ENCODE measurements at places on chromosomes 1 and 21.

DNA sequence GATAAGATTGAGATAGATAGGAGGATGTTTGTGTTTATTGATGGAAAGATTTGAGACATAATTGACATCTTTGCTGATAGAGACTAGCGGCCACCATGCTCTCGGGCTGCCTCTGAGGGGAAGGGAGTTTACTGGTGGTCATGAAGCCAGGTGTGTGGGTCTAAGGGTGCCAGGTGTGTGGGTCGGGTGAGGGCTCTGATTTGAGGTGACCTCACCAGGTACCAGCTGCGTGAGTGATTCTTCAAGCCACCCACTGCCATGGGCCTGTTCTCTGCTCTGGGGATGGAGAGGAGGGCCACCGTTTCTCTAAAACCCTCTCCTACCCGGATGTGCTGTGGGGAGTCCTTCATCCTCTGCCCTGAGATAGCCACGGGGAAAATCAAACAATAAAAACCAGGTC, 3.2 kb downstream of the UBASH3A start:
- DNase-seq, result no peak

DNA sequence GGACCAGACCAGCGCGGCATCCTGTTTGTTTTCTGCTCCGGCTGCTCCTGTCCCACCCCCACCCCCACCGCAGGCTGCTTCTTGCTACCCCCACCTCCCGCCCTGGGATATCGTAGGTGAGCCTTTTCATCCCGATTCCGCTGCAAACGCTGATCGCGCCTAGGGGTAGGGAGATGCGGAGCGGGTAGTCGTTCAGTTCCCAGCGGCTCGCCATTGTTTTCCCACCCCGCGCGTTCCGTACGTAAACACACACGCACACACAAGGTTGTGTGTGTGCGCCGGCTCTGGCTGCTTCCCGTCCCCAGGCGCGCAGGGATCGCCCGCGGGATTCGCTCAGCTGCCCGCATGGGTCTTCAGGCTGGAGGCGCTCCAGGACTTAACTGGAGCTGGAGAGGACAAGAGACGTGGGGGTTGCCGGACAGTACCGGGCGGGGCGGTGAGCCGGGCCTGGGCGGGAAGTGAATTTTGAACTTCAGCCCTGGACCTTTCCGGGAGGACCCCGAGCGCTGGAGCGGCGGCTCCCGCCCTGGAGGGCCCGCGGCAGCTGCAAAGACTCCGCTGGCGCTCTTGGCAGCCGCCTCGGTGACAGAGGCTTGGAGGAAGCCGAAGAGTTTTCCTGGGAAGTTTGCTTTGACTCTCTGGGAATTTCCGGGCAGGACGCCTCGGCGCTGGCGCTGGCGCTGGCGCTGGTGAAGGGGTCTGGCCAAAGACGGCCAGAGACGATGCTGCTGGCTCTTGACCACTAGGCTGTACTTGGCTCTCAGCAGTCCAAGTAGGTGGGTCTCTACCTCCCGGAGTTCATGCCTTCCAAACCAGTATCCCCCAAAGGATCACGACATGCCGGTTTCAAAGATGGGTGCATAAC, 1.6 kb downstream of the SOX13 start:
- DNase-seq, result no peak

DNA sequence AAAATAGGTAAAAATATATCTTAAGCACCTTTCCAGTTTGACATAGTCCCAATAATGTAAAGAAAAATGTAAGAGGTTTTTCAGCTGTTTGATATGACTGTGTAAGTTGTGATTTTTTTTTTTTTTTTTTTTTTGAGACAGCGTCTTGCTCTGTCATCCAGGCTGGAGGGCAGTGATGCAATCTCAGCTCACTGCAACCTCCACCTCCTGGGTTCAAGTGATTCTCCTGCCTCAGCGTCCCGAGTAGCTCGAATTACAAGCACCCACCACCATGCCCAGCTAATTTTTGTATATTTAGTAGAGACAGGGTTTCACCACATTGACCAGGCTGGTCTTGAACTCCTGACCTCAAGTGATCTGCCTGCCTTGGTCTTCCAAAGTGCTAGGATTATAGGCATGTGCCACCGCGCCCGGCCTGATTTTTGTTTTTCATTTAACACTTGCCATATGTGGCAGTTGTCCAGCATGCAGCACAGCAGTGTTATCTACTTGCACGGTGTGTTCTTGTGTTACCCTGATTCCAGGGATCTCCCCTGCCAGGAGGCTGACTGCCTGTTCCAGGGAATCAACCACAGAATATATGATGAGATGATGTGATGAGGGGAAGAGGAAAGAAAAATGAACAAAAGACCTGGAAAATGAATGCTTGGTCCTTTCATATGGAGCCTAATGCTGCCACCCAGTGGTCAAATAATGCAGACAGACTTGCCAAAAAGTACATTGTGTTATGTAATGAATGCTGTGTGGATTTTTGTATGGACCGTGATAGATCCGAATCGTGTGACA, 79.0 kb downstream of the RAVER2 start:
- peak; percentile 14 for DNase-seq

- no peak for DNase-seq
Measured at GRCh38 chr1:216830424-216831210, 107.4 kb upstream of the ESRRG start.

DNA sequence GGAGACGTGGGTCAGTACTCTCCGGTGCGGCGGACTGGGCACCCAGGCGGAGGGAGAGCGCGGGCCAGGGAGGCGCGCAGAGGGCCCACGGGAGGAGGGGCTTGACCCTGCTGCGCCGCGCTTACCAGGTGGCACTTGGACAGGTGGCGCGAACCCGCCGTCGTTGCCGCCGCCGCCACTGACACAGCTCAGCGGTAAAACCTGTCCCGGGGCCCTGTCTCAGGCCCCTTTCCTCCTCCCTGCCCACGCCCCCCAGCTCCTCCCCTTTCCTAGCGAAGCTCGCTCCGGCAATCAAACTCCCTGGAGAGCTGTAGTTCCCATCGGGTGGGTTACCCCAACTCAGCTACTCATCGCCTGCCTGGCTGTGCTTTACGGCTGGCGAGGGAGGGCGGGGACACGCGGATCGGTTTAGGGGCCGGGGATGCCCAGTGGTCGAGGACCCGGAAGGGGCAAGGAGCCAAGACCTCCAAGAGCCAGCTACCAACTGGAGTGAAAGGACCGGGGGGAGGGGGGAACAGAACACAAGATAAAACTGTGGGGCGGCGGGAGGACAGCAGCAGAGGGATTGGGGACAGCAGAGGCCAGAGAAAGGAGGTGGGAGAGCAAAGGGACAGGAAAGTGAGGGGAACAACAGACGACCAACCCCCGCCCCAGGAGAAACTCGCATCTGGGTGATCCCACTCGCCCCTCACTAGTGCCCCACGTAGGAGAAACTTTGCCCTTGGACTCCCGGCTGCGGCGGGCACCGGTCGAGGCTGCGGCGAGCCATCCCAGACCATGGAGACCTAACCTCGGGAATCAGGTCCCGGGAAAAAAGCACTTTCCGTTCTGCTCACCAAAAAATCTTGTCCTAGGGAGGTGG, 2.9 kb downstream of the GFI1 start:
- DNase-seq, result no peak

GRCh38 chr1:12056331-12056841, 6.7 kb upstream of the TNFRSF8 start:
- DNase-seq, result no peak

DNA sequence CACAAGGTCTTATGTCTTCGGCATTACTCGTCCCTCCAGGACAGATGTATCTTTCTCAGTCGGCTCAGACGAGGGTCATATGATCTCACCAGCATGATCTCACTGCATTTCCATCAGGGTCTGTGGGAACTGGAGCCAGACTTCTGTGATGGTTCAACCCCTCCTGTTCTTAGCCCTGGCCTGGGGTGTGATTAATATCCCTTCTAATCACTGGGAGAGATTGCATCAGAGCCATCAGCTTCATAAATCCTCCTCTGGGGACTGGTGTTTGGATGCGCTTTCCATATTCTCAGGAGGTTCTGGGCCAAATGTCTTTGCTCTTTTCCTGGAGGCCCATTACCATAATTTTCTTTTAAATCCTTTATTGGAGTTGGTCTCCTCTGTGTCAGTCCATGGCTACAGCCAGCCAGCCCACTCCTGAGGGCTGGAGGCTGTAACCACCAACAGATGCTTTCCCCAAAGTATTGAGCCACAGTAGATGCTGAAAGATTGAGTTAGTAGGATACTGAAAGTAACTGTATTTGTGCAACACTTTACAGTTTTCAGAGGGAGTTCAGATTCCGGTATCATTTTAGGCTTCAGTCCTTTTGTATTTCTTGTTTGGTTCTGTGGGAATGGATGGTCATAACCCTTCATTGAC, 20.0 kb downstream of the CACNA1E start:
- no peak for DNase-seq

GRCh38 chr1:160755911-160756848, 17.1 kb downstream of the SLAMF7 start:
- DNase-seq, result no peak

- no peak for DNase-seq
Measured at GRCh38 chr1:227729881-227730629, 5.0 kb downstream of the JMJD4 start.

DNA sequence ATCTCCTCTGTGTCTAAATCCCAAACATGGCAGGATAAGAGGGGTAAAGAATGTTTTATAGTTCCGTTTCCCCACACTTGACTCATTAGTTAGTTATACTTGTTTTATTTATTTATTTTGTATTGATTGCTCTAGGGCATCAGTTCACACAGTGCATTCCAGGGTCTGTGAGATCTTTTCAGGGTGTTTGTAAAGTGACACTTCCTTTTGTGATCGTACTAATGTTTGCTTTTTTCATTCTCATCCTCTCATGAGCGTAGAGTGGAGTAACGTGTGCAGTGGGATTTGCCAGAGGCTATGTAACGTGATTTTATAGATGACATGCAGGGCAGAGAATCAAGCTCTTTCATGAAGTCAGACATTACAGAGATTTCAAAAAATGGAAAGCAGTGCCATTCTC, 103.2 kb downstream of the SCCPDH start:
- no peak for DNase-seq

DNA sequence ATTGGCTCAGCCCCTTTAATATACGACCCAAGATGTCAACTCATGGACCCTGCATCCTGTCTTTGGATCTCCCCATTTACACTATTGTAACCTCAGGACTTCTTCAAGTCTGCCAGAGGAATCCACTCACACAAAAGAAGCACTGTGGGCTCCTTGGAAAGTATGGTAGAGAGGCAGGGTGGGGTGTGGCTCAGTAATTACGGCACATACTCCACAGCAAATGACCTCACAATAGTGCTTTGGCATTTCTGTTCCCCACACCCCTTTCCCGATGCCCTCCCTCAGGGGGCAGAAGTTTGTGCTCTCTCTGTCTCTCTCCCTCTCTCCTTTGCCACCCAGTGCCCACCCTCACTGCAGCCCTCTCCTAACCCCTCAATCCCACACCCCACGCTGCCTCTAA, 27.8 kb upstream of the IFNAR2 start:
- no peak for DNase-seq

- no peak for DNase-seq
Measured at GRCh38 chr1:9822897-9823692, 670 bp downstream of the CLSTN1 start.

DNA sequence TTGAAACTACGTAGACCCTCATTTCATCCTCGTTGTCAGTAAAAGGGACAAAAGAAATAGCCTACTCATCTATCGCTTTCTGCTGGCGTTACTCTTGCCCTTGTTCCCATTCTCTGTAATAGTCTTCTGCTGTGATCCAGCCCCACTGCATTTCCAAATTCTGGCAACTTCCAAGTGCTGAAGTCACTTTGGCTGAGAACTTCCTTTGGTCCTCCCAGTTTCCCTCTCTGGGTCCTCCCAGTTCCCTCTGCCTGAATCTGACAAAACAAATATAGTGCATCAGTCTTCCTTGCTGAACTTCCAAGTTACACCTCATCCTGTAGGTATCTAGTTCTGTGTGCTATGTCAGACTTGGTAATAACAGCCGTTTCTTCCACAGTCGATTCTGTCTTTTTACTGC, 47.0 kb upstream of the PLA2G4A start:
- DNase-seq, result no peak

DNA sequence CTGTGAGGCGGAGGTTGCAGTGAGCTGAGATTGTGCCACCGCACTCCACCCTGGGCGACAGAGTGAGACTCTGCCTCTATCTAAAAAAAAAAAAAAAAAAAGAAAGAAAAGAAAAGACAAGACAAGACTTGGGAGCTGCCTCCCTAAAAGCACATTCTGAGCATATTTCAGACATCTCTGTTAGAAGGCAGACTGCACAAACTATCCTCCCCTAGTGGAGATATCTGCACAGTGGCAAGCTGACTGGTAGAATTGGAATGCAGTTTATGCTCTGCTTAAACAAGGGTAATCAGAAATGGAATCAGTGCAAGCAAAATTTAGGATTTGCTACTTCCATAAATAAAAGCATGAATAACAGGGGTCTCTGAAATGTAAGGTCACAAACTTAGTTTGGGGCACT, 31.8 kb downstream of the GNG4 start:
- no peak for DNase-seq

- DNase-seq, result no peak
Measured at GRCh38 chr21:35171385-35171784, 122.3 kb upstream of the RUNX1 start.

DNA sequence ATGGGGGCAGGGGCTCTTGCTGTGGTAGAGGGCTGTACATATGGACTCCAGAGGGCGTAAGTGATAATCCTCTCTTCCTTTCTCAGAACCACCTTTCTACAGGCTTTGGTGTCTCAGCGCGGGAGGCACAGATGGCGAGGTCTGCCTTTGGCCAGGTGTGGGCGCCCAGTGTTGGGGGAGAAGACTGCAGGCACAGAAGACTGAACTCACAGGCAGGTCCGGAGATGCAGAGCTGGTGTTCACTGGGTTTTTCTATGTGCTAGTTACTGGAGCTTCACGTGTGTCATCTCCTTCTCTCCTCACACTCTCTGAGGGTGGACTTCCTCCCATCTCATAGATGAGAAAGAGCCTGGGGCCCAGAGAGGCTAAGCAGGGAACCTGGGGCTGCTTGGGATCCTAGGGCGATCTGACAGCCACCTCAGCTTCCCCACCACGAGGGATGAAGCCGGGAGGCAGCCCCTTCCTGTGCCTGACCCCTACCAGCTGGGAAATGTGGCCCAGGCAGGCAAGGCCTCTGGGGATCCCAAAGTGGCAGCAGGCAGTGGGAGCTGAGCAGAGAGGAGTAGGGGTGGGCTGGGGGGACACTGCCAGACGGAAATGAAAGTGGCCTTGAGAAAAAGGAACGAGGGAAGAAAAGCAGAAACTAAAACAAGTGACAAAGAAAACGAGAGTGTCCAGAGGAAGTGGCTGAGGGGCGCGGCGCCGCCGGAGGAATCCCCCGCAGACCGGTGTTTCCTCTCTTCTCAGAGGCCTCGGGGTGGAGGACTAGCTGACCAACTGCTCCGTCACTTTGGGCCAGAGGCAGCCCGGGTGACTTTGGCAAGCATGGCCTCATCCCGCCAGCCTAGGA, 191.6 kb downstream of the HIVEP3 start:
- no peak for DNase-seq

All from NCI-H1417 treated with DMSO at 0.1 percent for 48 hours (cell line).